ENCODE measurements at places on chromosomes 1 and 21.

GRCh38 chr1:45820173-45820572 lies 16.8 kb downstream of the MAST2 start:
- DNase-seq, result no peak

- DNase-seq, result no peak
Measured at GRCh38 chr1:212166644-212167043, 118.6 kb upstream of the PPP2R5A start.

DNA sequence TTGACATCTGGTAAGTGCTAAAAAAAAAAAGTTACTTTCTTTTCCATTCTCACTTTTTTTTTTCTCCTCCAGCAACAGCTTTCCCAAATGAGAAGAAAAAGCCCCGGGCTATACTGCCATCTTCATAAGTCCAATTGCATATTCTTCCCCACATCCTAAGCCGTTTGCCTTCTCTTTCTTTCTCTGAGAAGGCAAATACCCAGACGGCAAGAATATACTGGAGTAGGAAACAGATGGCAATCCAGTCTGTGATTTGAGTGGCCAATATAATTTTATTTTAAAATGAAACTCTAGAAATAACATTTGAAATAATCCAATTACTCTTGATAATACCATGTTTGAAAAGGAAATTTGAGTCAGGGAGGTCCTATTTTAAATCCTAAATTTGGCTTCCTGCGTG lies 44.6 kb upstream of the GREM2 start:
- DNase-seq, result no peak

DNA sequence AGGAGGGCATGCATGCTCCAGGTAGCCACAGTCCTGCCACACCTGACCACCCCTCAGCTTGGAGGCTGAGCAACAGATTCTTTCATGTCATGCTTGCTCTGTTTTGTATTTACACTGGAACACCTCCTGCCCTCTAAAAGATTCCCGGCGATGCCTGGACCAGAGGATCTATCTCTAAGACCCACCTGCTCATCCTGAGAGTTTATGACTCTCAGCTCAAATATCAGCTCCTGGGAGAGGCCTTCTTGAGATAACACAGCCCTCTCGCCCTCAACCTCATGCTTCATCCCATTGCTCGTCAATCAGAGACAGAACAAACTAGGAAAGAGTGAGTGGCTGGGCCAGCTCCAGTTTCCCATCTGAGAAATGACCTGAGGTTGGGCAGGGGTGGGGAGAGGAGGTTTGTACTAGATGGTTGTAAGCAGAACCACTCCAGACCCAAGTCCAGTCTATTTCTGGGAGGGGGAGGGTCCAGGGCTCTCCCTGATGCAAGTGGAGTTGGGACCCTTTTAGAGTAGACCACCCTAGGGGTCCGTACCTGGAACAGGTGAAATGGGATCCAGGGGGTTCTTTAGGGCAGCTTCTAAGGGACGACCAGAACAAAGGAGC lies 524.5 kb downstream of the MATN1 start:
- DNase-seq, result no peak

- DNase-seq, result no peak
Measured at GRCh38 chr1:164787834-164788231, 228.8 kb downstream of the PBX1 start.

DNA sequence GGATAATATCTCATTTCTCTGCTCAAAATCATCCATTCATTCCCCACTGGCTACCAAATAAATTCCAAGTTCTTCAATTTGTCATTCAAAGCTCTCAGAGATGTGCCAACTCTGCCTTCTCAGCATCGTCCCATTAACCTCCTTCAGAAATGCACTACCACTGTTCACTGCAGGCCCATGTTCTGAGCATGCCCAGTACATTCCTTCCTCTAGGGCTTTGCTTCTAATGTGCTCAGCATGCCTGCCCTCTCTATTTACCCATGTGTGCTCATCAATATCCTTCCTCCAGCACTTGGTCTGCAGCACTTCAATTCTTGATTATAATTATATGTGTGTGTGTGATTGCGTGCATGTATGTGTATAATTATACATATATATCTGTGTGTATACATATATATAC lies 36.1 kb upstream of the RGS8 start:
- DNase-seq, result no peak

- no peak for DNase-seq
Measured at GRCh38 chr1:119987112-119987511, 82.3 kb downstream of the NOTCH2 start.

- no peak for DNase-seq
Measured at GRCh38 chr1:208510192-208510952, 266.2 kb upstream of the PLXNA2 start.

DNA sequence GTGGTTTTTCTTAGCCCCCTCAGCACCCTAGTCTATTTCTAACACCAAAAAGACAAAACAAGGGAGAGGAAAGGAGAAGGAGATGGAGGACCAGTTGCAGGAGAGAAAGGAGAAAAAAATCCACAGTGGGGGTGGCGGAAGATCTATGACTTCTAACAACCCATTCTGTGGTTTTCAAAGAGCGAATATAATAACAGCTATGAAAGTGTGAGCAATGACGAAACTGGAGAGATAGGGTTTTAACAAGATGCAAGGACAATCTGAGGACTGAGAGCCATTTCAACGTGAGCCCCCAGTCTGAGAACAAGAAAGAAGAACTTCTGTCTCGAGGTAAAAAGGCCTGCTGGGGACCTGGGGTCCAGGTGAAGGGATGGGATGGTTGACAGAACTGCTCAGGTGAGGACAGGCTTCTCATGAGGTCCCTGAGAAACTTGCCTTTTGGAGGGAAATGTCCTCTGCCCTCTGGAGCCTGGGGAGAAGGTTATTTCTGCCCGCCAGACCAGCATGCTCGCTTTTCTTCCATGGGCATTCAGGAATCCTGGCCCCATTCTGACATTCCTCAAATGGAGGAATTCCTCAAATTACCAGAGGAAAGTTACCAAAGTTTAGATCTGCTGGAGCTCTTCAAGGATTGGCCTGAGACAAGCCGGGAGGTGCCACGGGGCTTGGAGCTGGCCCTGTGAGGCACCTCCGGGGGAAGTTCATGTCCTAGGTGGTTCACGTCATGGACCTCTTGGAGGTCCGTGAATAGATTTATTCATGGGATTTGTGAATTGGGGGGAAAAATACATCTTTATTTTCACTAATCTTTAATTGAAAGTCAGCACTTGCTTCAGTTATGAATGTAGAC lies at the start of gene CD160:
Gene CD160 (plus strand): TSS at position 270 of the 850 bp plus-strand sequence. CDS start 8,829 bp downstream, outside the sequence.
- peak; percentile 58 for DNase-seq

Data from stimulated activated effector memory CD8-positive, alpha-beta T cell treated with anti-CD3 and anti-CD28 coated beads, Interleukin-12 subunit alpha, Interleukin-12 subunit beta, amount 100 ng/mL, for 72 hours (primary cell).